ENCODE measurements at places on chromosomes 4 and X. TPM values are rescaled to one million over a fixed set of nuclear protein-coding genes. Genes with fewer than 3 reads are reported as not detected.

Gene RNF128
- total RNA-seq = 2.0 TPM

Gene COL4A6
- 7.1 TPM for total RNA-seq

Gene SSX4B
- not detected for total RNA-seq

Gene XAGE1A
- not detected for total RNA-seq

Gene CPZ
- total RNA-seq = 5.0 TPM

Gene ADH7
- not detected for total RNA-seq

Gene MAP7D2
- total RNA-seq = 9.9 TPM

Gene ADGRG4
- total RNA-seq = not detected

Gene RTL9
- 0.82 TPM for total RNA-seq

Gene RAB41
- total RNA-seq = not detected

Gene CT55
- not detected for total RNA-seq

Gene EIF1AX
- total RNA-seq = 71.0 TPM
